ENCODE measurements at places on chromosomes 16 and 17. TPM values are rescaled to one million over a fixed set of nuclear protein-coding genes. Genes with fewer than 3 reads are reported as not detected.

- no peaks in the 10 kb centered on the region for H3K36me3 ChIP-seq
- H3K27me3 ChIP-seq = no peaks in the 10 kb centered on the region
- no peak overlapping the region for H3K27ac ChIP-seq
- no peak overlapping the region for H3K4me3 ChIP-seq
Measured at GRCh38 chr17:50360486-50361115, 12.4 kb downstream of the MRPL27 start.

- H3K4me1 ChIP-seq = peaks cover 15% of the 10 kb centered on the region
- no peak overlapping the region for H3K4me3 ChIP-seq
- H3K27ac ChIP-seq = no peak overlapping the region
- H3K27me3 ChIP-seq = no peaks in the 10 kb centered on the region
- H3K36me3 ChIP-seq = no peaks in the 10 kb centered on the region
- DNase-seq = no peak
Measured at GRCh38 chr17:42039794-42040763, 10.3 kb downstream of the C17orf113 start.

NDE1 gene
- 88.1 TPM for total RNA-seq

GRCh38 chr16:53982631-53983042, 278.7 kb downstream of the FTO start:
- no peaks in the 10 kb centered on the region for H3K27me3 ChIP-seq
- H3K4me1 ChIP-seq = peaks cover 9% of the 10 kb centered on the region
- H3K4me3 ChIP-seq = no peak overlapping the region
- H3K27ac ChIP-seq = no peak overlapping the region
- DNase-seq = no peak

DNA sequence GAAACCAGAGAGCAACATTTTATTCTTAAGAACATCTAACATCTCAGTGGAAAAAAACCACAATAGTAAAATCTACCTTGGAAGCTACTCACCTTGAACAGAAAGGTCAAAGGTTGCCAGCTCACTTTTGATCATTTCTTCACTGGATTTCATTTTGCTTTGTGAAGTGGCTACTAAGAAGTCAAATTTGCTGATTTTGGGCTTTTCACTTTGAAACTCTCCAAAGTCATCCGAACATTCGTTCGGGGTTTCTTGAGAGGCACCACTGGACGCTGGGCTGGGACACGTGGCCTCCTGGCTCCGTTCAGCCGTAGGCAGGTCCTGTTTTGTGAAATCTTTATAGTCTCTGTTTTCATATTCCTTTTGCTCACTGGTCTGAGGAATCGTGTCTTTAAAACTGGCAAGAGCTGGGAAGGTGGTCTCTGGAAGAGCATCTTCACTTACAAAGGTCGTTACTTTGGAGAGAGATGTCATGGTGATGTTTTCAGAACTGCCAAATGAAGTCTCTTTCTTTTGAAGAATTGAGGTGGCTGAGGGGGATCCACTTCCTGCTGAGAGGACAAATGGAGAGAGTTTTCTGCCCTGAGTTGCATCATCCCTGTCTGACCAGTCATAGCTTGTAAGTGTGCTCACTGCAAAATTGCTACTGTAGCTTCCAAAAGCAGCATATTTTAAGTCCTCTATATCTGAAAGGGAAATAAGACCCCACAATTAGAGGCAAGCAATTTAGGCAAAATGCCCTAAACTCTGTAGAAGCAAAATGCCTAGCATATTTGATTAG, 52.4 kb downstream of the DUSP14 start:
- DNase-seq = no peak
- H3K27ac ChIP-seq = peak overlapping the region; percentile 29
- H3K4me1 ChIP-seq = peaks cover 27% of the 10 kb centered on the region
- H3K4me3 ChIP-seq = no peak overlapping the region

C17orf100 gene
- 3.9 TPM for total RNA-seq

RUNDC3A gene
- 0.09 TPM for total RNA-seq

GRCh38 chr16:65716737-65717700, 595.2 kb upstream of the CDH11 start:
- no peak for DNase-seq
- no peak overlapping the region for H3K4me3 ChIP-seq
- H3K36me3 ChIP-seq = no peaks in the 10 kb centered on the region

DNA sequence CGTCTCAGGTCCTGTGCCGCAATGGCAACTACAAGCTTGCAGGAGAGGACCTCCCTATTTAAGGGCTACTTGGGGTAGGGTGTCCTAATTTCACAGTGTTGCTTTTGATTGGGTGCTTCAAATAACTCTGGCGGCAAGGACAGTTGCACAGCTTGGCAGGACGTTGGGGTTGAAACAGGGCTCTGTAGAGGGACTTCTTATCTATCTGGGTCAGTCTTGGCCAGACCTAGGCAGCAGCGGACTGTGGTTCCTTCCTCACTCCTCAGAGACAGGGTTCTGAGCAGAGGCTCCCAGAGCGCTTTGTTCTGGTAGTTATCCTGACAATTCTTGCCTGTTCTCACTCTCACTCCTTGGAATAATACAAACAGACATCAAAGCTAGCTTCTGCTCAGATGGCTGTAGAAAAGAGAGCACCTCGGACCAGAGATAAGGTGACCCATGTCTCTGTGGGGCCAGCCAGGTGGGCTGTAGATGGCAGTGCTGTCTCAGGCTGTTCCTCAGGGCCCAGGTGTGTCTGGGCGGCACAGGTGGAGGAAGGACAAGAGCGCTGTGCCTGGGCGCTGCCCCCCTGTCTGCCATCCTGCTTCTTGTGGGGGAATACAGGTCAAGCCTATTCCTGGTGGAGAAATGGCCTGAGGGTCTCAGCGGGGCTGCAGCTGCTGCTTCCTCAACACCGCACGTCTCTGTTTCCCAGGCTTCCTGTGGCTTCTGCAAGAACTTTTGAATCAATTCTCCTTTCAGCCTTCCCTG, 61.0 kb downstream of the PLD6 start:
- no peak overlapping the region for H3K27ac ChIP-seq
- H3K27me3 ChIP-seq = no peaks in the 10 kb centered on the region
- H3K4me3 ChIP-seq = no peak overlapping the region
- no peaks in the 10 kb centered on the region for H3K36me3 ChIP-seq

Measured in neural progenitor cell (in vitro differentiated cells).